ENCODE measurements at places on chromosomes 3 and 15.

DNA sequence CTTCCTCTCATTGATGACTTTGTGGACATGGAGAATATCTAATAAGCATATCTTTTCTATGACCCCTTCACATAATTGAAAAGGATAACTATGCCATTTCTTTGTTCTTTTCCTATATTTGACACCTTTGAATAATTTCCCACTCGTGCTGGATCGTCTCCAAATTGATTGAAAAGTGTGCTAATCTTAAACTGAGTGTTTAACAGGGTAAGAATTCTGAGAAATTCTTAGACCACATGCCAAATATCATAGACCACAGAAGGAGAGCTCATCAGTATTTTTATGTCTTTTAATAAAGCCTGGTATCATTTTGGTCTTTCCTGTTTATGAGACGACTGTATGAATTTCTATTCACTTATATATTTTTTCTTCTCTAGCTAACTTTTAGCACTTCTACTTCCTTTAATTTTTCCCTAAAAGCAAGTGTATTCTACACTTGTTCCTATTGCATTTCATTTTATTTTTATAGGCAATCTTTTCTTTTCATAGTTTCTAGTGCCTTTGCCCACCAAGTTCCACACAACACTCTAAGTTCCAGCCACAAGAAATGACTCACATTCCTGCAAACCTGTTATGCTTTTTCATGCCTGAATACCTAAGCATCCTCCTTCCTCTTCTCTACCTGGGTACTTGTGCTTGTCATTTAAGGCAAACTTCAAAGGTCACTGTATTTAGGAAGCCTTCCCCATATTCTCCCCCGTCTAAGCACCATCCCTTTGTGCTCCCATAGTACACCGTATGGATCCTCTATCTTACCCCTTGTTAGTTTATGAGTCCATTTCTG is 30.1 kb downstream of the KBTBD8 start:
- DNase-seq = no peak

GRCh38 chr3:5650303-5650702 is 462.8 kb downstream of the EDEM1 start:
- DNase-seq = no peak

- peak; percentile 35 for DNase-seq
These were observed 96.5 kb downstream of the FSIP1 start for GRCh38 chr15:39685999-39686613.

DNA sequence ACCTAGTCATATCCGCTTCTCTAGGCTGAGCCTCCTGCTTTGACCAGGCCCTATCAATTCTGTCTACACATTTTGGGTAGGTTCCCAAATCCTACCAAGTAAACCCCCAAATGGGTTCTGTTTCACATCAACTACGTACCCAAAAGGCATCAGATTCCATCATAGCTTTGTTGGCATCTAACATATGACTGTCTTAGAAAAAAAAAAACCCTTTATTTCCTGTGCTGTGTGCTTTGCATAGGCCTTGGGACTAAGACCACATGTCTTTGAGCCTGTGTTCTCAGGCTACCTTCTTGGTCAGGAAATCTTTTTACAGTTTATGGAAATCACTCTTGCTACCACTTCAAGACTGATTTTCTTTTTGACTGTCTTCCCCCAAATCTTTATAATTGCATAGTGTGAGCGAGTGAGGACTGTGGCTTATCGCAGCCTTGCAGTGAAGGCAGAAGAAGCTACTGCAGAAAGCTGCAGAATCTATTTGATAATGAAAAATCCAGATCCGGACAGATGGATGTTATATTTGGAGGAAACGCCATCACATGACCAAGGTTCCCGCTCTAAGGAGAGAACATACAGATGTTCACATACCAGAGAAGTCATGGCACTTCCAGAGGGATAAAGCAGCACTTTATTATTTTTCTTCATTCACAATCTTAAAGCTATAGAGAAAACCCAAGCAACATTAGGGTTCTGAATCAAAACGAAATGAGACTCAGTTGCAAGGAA is 111.2 kb downstream of the EOMES start:
- DNase-seq = no peak

DNA sequence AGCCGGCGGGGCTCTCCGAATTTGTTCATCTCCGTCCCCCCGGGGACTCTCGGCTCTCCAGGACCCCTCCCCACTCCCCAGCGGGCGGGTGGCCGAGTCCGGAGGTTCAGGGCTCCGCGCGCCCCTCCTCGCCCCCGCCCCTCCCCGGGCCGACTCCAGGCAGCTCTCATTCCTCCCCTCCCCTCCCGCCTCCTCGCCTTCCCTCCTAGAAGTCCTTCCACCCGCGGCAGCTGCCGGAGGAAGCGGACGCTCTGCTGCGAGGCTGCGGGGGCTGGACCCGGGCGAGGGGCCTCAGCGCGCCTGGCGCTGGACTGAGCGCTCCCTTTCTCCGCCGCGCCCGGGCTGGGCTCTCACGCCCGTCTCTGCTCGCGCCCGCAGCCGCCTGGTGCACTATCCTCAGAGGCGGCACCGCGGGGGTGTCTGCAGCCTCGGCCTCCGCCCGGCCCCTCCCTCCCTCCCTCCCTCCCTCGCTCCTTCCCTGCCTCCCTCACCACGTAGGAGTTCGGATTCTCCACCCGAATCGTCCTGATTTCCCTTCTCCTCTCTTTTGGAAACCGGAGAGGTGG is at the start of gene ROBO2:
TSS of gene ROBO2 (plus strand) at position 494 of the 566 bp plus-strand sequence. CDS start 687 bp downstream, outside the sequence.
- no peak for DNase-seq

GRCh38 chr3:3129579-3129978 is 2.8 kb downstream of the TRNT1 start:
- DNase-seq = no peak

DNA sequence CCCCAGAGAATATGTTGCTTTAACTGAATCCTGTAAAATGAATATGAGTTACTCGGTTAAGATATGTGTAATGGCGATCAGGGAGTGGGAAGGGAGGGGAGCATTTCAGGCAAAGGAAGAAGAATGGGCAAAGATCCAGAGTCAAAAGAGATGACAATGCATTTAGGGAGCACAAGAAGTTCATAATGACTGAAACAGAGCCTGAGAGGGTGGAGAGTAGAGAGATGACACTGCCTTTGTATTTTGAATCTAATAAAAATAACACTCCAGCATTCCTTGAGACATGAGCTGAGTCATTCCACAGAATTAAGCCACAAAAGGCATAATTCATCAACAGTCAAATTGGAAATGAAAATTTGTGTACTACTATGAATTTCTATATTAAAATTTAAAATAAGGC is 105.3 kb upstream of the PEX5L start:
- DNase-seq = no peak

Data from CD4-positive, alpha-beta T cell treated with Interleukin-6 at 100 ng/mL for 8 hours (primary cell).